Activated T-cell treated with anti-CD3 and anti-CD28 coated beads for 1 hour (primary cell): ENCODE measurements at places on chromosomes 2 and 18.

- no peak for DNase-seq
Observed at GRCh38 chr2:186456941-186457340, 29.1 kb upstream of the ZC3H15 start.

- no peak for DNase-seq
Observed at GRCh38 chr2:126448611-126449010, 207.3 kb upstream of the GYPC start.

DNA sequence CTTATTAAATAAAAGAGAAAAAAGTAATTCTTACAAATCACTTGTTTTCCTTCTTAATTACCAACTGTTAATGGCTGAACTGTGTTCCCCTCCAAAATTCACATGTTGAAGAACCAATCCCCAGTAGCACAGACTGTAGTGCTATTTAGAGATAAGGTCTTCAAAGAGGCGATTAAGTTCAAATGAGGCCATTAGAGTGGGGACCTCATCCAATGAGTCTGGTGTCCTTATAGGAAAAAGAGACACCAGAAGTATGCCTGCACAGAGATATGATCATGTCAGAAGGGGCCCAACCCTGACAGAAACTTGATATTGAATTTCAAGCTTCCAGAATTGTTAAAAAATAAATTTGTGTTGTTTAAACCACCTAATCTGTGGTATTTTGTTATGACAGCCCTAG lies 89.8 kb downstream of the MEMO1 start:
- no peak for DNase-seq

DNA sequence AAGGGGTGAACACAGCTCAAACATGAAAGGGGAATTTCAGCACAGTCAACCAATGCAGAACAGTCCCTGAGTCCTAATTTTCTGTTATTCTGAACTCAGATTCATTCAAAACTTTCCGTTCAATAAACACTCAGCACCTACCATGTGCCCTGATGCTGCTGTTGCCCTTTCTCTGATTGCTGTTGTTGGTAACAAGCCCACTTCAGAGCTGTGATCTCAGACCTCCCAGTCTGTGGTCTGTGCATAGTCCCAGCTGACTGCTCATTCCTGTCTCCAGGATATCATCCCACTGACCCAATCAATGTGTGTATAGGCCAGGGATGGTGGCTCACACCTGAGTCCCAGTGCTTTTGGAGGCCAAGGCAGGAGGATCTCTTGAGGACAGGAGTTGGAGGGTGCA lies 82.7 kb upstream of the SLC35G4 start:
- no peak for DNase-seq

GRCh38 chr2:110847651-110848050 lies 115.3 kb downstream of the ACOXL start:
- no peak for DNase-seq

- DNase-seq, result no peak
Observed at GRCh38 chr2:46984642-46985476, 69.3 kb upstream of the MCFD2 start.

GRCh38 chr2:224613543-224614286 lies 28.6 kb upstream of the CUL3 start:
- no peak for DNase-seq

DNA sequence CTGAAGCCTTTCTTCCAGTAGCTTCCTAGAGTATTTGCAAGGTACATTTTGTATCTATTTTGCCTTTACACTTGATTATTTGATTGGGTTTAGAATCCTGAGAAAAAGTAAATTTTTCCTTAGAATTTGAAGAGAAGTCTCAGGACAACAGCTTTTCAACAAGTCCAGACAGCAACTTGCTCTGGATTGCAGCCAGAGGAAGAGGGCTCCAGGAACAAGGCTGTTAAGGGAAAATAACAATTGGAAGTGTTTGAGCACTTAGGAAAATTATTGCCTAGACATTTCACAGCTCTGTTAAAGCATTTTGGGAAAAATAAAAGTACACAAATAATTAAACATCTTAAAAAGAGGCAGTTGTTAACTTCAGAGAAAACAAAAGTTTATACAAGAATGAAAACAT lies 58.3 kb upstream of the RAPGEF4 start:
- DNase-seq, result no peak

- no peak for DNase-seq
Observed at GRCh38 chr2:58521803-58522554, 280.9 kb upstream of the FANCL start.

GRCh38 chr2:227394401-227394800 lies 6.7 kb upstream of the SCYGR1 start:
- no peak for DNase-seq

GRCh38 chr2:190847504-190848081 lies 33.0 kb upstream of the GLS start:
- no peak for DNase-seq
